Heart right ventricle (tissue), 16 donors: ENCODE measurements at places on chromosomes 11 and 22. TPM values are rescaled to one million over a fixed set of nuclear protein-coding genes. Genes with fewer than 3 reads are reported as not detected.

GRCh38 chr11:102172127-102172848 is 62.0 kb downstream of the YAP1 start:
- DNase-seq = no peak

DNA sequence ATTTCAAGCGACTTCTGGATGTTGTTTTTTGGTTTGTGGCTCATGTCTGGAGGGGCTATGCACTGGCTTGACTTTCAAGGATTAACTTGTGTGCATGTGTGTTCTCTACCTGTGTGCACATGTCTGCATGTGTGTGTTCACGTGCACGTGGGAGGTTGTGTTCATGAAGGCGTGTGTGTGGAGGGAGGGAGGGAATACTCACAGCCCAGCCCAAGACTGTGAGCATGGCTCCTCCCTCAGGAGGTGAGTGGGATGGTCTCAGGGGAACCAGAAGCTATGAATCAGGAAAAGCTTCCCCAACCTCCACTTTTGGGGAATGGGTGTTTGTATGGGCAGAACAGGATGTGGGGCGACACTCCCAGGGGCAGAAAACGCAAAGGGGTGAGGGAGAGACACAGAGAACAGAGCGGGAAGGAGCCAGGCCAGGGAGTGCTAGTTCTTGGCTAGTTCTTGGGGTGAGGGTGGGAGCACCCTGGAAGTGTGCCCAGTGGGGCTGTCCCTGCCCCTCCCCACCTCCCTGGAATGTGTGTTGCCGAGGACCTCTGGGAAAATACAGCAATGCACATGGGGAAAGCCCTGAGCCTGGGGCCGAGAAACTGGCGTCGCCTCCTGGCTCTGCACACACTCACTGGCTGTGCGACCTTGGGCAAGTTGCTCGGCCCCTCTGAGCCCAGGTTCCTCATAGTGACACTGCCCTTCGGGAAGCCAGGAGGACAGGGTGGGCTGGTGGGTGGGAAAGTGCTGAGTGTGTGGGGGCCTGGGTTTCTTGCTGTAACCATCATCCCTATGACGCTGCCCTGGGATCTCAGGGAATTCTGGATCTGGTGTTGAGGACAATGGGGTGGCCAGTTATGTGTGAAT is 16.9 kb upstream of the ALX4 start:
- DNase-seq = no peak

- no peak for DNase-seq
These were observed 17.0 kb downstream of the CDC42BPG start for GRCh38 chr11:64827451-64827839.

DNA sequence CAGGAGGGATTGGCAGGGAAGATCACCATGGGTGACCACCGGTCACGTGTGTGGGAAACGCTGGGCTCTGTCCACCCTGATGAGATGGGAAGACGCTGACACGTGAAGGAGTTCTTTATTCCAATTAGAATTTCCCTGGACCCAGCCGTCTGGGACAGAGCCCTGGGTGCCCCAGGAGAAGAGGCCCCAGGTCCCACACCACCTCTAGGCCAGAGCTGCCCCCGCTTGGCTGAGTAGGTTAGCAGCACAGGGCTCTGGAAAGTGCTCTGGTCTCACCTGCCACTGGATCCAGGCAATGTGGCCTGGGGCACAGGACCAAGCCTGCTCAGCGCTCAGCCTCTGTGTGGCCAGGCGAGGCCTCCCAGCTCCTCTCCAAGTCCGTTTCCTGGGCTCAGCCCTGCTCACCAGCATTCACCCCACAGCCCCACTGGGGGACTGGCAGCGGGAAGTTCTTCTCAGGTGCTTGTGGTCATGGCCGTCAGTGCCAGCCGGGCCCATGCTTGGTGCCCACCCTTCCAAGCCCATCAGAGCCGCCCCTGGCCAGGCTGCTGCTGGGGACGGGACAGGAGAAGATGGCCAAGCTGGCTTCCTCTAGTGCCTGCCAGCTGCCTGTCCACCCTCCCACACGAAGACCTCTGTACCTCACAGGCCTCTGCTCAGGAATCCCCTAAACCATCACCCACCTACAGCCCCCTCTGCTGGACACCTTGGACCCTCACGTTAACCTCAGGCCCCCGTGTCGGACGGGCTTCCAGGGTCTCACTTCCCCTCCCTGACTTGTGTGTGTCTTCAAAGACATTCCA is 62.5 kb upstream of the FGF3 start:
- no peak for DNase-seq

- DNase-seq = no peak
These were observed 30.8 kb upstream of the WNT11 start for GRCh38 chr11:76237000-76237649.

DNA sequence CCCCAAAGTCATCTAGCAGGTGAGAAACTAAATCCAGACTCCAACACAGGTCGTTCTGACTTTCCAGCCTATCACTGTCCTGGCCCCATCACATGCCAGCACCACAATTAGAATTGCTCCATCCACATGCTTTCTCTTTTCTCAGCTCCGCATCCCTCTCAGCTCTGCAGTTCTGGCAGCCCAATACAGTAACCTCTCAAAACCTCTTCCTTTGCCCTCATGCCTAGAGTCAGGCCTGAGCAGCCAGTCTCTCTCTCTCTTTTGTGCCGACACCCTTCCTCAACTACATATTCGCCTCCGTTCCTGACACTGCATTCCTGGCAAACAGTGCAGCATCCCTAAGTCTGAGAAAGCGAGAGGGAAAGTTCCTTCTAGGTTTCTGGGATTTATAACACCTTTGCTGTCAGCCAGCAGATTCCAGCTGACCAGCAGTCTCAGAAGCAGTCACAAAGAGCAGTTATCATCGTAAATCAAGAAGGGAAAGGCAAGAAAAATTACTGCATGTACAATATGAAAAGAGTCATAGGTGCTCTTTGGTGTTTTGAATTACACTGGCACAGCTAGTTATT is 258.0 kb downstream of the FAT3 start:
- no peak for DNase-seq

DNA sequence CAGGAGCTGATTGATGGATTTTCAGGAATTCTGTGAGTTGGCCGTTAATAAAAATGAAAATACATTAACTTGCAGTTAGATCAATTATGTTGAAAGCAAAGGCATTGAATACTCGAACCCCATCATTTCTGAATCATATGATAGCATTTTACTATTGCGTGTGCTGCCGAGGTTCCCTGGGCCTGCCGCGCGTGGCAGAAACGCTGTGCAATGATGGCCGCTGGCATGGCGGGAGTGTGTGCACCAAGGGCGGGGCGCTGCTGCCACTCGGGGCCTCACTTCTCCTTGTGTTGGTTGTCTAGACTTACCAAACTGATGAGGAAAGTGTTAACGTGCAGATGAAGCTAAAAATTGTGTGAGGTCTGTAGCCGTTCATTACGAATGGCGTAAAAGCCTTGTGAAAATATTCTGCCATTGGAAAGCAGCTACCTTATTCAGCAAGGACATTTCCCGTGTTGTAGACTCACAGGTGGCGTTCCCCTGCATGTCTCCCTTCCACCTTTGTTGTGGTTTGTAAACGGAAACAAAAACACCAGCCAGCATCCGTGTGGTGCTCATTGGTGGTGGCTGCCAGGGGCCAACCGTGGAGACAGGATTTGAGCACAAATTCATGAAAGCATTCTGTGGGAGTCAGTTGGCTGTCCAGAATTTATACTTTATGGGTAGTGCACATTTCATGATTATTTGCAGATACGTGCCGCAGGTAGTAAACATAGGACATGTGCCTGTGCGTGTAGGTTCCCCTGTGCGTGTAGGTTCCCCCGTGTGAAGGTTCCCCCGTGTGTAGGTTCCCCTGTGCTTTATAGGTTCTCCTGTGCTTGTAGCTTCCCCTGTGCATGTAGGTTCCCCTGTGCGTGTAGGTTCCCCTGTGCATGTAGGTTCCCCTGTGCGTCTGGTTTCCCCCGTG is 5.9 kb upstream of the GRAMD4 start:
- DNase-seq = no peak

DNA sequence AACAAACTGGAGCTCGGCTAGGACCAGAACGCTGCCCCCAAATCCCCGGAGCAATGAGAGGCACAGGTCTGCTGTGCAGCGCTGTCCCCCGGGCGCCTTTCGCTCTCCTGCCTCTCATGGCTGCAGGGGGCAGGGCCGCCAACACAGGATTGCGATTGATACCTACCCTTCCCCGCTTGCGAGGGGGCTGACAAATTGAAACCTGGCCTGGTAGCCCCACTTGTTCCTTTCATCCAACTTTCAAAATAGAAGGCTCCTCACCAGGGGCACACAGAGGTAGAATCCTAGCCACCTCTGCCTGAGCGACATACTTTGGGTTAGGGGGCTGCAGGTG is 642 bp upstream of the CASTOR1 start:
- no peak for DNase-seq

SYTL2 gene
- 5.3 TPM for polyA plus RNA-seq

TSPAN32 gene
- polyA plus RNA-seq = 47.5 TPM

PDE3B gene
- 3.7 TPM for polyA plus RNA-seq

IL18 gene
- polyA plus RNA-seq = 4.2 TPM

CDCA5 gene
- 0.45 TPM for polyA plus RNA-seq
